ENCODE measurements at places on chromosomes 1 and 21.

DNA sequence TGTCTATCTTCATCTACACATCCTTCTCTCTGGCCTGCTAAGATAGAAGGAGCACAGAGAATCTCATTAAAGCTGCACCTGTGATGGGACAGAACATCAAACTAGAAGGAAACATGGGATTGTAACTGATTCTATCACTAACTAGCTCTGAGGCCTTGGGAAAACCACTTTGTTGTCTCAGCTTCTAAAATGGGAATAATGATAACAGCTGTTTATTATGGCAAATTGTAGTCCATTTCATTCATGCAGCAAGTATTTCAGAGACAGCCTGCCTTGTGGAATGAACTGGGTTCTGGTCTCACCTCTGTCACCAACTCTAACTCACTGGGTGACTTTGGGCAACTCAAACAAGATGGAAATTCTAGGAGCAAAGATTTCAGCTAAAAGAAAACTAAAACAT, 12.4 kb downstream of the GJA5 start:
- DNase-seq: no peak

DNA sequence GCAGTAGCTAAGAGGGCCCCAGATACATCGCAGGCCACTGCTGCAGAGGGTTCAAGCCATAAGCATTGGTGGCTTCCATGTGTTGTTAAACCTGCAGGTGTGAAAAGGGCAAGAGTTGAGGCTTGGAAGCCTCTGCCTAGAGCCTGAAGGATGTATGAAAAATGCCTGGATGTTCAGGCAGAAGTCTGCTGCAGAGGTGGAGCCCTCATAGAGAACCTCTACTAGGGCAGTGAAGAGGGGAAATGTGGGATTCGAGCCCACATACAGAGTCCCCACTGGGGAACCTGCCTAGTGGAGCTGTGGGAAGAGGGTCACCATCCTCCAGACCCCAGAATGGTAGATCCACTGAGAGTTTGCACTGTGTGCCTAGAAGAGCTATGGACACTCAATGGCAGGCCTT, 30.6 kb upstream of the ADGRL4 start:
- no peak for DNase-seq

DNA sequence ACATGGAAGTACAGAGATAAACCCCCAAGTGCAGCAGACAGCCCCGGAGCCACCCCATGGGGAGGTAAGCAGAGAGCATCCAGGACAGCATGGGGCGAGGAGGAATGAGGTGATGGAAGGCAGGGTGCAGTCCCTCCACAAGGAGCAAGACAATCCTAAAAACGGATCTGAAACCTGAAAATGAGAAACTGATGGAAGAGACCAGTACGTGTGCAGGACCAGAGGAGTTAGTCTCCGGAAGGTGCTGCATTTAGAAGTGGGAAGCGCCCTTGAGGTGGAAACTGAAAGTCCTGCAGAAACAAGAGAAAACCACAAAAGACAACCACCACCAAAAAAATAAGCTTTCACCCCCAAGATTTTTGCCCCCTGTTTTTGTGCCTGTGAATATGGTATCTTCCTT, 17.4 kb upstream of the DDOST start:
- no peak for DNase-seq

DNA sequence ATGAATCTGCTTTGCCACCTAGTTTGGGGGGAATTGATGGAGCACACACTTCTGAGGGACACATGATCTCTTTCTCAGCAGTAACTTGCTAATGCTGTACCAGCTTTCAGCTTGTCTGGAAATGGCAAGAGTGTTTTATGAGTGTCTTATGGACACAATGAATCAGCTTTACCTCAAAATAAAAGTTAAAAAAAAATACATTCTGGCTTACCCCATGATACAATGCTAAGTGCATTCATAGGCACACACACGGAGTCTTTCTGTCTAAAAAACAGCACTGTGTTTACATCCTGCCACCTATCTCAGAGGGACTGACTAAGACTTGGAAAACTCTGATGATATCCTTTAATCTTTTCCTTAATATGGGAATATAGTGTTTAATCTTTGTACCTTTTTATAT, 455.5 kb upstream of the ADAMTS5 start:
- DNase-seq: no peak

DNA sequence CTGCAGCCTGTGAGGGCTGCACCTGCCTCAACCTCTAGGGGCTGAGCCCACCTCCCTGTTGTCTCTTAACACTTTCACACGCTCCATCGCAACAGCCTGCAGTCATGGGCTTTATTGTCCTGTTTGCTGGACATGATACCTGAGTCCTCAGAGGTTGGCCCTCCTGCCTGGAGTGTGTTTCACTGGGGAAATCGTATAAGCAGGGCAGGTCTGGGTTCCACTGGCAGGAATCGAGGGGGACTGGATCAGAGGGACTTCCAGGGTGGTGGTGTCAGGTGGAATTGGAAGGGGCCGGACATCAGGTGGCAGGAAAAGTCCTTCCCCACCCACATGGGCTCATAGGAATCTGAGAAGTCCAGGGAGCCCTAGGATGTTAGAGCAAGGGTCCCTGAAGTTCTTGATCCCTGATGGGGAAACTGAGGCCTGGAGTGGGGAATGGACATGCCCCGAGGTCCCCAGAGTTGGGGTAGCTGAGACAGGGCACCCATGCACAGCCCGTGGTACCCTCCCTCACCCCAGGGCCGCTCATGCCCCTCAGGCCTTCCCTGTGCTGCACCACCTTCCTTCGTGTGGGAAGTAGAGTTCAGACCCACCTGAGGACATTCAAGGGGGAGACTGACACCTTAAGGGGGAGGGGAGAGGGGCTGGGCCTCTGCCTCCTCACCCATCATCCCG, 66.6 kb downstream of the PIK3CD start:
- DNase-seq: no peak

DNA sequence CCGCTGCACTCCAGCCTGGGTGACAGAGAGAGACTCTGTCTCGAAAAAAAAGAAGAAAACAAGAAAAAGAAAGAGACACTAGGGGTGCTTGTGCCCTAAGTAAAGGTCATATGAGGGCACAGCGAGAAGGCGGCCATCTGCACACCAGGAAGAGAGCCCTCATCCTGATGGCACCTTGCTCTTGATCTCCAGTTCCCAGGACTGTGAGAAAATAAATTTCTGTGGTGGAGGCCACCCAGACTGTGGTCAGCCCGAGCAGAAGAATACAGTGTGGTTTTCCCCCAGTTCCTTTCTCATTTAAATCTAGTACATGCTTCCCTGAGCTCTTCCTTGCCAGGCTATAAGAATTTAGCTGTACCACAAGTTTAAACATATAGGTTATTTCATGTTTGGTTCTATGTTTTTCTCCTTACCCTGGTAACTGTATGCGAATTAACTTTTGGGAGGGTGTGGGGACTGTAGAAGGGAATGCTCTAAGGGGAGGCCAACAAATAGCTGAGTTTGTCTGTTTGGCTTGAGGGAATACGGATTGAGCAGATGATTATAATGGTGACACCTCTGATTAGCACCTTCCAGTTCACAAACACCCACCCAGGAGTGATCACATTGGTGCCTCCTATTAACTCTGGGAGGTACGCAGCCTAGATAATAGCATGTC, 119.6 kb upstream of the ERRFI1 start:
- no peak for DNase-seq

DNA sequence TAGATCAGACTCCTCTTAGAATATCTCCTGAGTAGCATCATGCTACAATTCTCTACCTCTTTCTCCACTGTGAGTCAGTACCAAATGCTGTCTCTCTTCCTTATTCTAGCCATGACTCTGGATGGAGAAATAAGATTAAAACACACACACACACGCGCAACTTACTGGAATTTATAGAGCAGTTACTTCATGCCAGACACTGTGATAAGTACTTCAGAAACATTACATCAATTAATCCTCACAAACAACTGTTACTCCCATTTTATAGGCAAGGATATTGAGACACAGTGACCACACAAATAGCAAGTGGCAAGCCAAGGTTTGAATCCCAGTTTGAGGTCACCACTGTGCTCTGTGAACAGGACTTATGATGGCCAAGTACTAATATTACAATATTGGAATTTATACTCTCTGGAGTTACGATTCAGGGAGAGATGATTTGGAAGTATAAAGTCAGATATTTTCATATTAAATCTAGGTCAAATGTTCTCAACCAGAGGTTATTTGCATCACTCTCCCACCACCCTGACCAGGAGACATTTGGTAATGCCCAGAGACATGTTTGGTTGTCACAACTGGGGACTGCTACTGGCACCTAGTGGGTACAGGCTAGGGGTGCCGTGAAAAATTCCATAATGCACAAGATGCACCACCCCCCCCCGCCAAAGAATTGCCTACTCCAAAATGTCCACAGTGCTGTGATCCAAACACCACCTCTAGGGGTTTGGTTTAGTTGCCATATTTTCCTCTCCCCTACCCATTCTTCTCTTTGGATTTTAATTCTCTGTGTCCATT, 221.6 kb downstream of the LTN1 start:
- no peak for DNase-seq

DNA sequence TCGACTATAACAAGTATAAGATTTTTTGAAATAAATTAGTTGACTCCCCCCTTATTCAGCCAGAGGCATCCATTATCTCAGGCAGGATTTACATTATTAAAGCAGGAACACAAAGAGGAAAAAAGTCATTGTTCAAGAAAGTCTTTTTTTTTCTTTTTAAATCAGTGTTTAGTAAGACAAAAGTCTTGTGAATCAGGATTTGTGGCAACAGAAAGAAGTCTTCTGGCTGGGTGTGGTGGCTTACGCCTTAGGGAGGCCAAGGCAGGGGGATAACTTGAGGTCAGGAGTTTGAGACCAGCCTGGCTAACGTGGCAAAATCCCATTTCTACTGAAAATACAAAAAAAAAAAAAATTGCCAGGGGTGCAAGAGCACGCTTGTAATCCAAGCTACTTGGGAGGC, 505.5 kb downstream of the LMO4 start:
- DNase-seq: no peak

DNA sequence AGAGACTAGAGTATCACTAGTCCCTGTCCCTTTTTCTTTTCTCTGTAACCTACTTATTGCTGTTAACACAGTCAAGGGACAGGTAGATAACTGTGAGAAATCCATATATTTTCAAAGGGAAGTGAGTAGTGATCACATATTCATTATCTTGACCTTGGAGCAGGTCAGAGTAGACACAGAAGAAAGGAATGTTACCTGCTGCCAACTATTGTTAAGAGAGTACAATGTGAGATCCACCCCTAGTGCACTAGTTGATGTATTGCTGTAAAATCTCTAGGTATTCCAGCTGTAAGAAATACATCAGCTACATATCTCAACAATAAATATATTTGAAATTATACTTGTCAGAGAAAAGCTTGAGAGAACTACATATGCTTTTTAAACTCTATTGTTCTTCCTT, 68.7 kb upstream of the ADGRL2 start:
- DNase-seq: no peak

GRCh38 chr1:55746710-55747109, 531.5 kb upstream of the USP24 start:
- DNase-seq: no peak

- no peak for DNase-seq
Measured at GRCh38 chr1:71774705-71775104, 507.6 kb downstream of the NEGR1 start.

DNA sequence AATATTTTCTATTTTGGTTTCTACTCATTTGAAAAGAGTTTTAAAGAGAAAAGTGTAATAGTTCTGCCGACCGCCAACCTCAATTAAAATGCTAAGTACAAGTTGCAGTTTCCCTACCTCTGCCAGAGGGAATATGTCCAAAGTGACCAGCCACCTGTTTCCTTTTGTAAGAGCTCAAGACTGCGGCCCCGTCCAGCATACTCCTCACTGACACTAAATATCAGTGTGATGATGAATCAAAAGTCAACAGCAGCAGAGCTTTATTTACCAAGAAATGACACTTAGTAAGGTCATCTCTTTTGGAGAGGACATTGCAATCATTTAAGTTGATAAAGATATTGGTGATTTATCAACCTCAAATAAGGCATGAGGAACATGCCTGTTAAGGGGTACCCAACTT, 57.4 kb upstream of the NRIP1 start:
- no peak for DNase-seq

GRCh38 chr1:225318706-225319575, 108.9 kb downstream of the LBR start:
- peak; percentile 53 for DNase-seq

GRCh38 chr1:188023206-188023605, 1194.5 kb downstream of the PLA2G4A start:
- DNase-seq: no peak

DNA sequence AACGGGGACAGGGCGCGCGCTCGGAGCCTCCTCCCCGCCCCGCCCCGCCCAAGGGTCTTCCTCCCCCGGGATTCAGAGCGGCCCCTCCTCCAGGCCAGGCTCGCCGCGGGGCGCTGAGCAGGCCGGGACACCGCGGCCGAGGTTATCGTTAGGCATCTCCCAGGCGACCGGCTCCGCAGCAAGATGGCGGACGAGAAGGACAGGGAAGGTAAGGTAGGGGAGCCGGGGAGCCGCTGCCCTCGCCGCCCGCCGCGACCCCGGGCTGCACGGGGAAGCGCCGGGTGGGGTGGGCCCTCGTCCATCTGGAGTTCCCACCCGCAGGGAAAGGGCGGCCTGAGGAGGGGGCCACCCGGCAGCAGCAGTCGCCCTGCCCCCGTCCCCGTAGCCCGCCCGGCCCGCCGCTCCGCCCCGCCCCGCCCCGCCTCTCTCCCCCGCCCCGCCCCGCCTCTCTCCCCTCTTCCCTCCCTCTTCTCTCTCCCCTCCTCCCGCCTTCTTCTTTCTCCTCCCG, 105.9 kb upstream of the HNRNPU start:
- no peak for DNase-seq

GRCh38 chr1:175137369-175137768, 55.2 kb downstream of the KIAA0040 start:
- no peak for DNase-seq

- no peak for DNase-seq
Measured at GRCh38 chr1:7379441-7379971, 391.6 kb upstream of the VAMP3 start.

DNA sequence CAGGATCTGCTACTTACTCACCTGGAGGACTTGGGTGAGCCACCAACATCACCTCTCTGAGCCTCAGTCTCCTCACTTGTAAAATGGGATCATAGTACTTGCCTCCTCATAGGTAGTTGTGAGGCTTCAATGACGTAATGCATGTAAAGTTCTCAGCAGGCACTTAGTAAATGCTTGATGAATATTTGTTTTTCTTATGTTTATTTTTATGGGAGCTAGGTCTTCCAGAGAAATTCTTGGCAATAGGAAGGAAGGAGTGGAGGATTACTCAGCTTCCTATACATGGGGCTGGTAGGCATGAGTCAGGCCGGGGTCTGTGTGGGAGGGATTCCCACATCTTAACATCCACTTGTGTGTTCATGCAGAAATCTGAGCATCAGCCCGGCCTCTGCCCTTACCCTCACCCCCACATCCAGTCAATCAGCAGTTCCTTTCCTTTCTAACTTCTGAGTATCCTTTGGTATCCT, 95.4 kb upstream of the USP24 start:
- DNase-seq: no peak

- no peak for DNase-seq
Measured at GRCh38 chr1:201473296-201473695, 4.3 kb upstream of the PHLDA3 start.
